A549 treated with ZK216348 at 1 μM for 4 hours (cell line): ENCODE measurements at places on chromosomes 13 and 19. TPM values are rescaled to one million over a fixed set of nuclear protein-coding genes. Genes with fewer than 3 reads are reported as not detected.

CRX gene
- total RNA-seq = not detected in 5 replicates

RNF225 gene
- total RNA-seq = not detected in 5 replicates

ECSIT gene
- total RNA-seq = 22.5 to 35.8 TPM (median 34.6 TPM) in 5 replicates

CFD gene
- total RNA-seq = 5.8 to 25.7 TPM (median 20.6 TPM) in 5 replicates

ZNF610 gene
- total RNA-seq = not detected in 5 replicates

PRR36 gene
- 0.17 to 0.59 TPM (median 0.28 TPM) in 5 replicates for total RNA-seq

SPRY2 gene
- total RNA-seq = 8.7 to 14.1 TPM (median 12.7 TPM) in 5 replicates

RDH8 gene
- total RNA-seq = 0.31 to 0.40 TPM (median 0.36 TPM) in 4 of 5 replicates, not detected in the other

VN1R4 gene
- not detected in 5 replicates for total RNA-seq

C19orf67 gene
- total RNA-seq = not detected in 5 replicates

ISOC2 gene
- 36.3 to 64.0 TPM (median 58.6 TPM) in 5 replicates for total RNA-seq

CEACAM3 gene
- not detected in 5 replicates for total RNA-seq

SERP2 gene
- total RNA-seq = not detected in 5 replicates

FAAP24 gene
- 13.9 to 16.1 TPM (median 15.6 TPM) in 5 replicates for total RNA-seq

PBX4 gene
- 1.6 to 1.8 TPM (median 1.7 TPM) in 5 replicates for total RNA-seq

DKKL1 gene
- total RNA-seq = 0.80 to 0.86 TPM in 2 of 5 replicates, not detected in the others

ZNF708 gene
- total RNA-seq = 0.55 to 1.5 TPM (median 1.1 TPM) in 5 replicates

FLT1 gene
- not detected in 5 replicates for total RNA-seq

LSM7 gene
- 135 to 172 TPM (median 154 TPM) in 5 replicates for total RNA-seq

ZNF470 gene
- total RNA-seq = 1.4 to 1.7 TPM (median 1.6 TPM) in 5 replicates

DDA1 gene
- 46.6 to 71.6 TPM (median 63.9 TPM) in 5 replicates for total RNA-seq

PDX1 gene
- total RNA-seq = 0.05 to 0.09 TPM in 2 of 5 replicates, not detected in the others

PEAK3 gene
- total RNA-seq = 0.07 TPM in 1 of 5 replicates, not detected in the others

MUC16 gene
- total RNA-seq = under 0.01 to 0.09 TPM (median 0.06 TPM) in 4 of 5 replicates, not detected in the other

IGFL4 gene
- 0.24 to 0.65 TPM (median 0.39 TPM) in 5 replicates for total RNA-seq

MICU2 gene
- total RNA-seq = 14.1 to 23.3 TPM (median 16.1 TPM) in 5 replicates

FFAR2 gene
- not detected in 5 replicates for total RNA-seq

CEP89 gene
- 40.5 to 50.9 TPM (median 47.3 TPM) in 5 replicates for total RNA-seq

ANGPTL8 gene
- total RNA-seq = not detected in 5 replicates

RNF113B gene
- total RNA-seq = not detected in 5 replicates

COX7A1 gene
- total RNA-seq = not detected in 5 replicates

SHISA7 gene
- not detected in 5 replicates for total RNA-seq

SWSAP1 gene
- 1.1 to 2.5 TPM (median 2.1 TPM) in 5 replicates for total RNA-seq

DNAJC15 gene
- total RNA-seq = 0.03 to 0.20 TPM (median 0.11 TPM) in 5 replicates

ACP5 gene
- total RNA-seq = 0.41 TPM in 1 of 5 replicates, not detected in the others

NECTIN2 gene
- 66.5 to 87.0 TPM (median 80.6 TPM) in 5 replicates for total RNA-seq

TEKTIP1 gene
- total RNA-seq = not detected in 5 replicates

GNG8 gene
- not detected in 5 replicates for total RNA-seq

ZNF526 gene
- total RNA-seq = 13.2 to 22.4 TPM (median 19.7 TPM) in 5 replicates

SIGLEC9 gene
- total RNA-seq = not detected in 5 replicates

EBI3 gene
- 1.5 to 4.8 TPM (median 3.0 TPM) in 5 replicates for total RNA-seq

SGCG gene
- total RNA-seq = not detected in 5 replicates

CEACAM21 gene
- total RNA-seq = not detected in 5 replicates

GAMT gene
- 21.9 to 46.0 TPM (median 44.9 TPM) in 5 replicates for total RNA-seq

BABAM1 gene
- 58.2 to 67.7 TPM (median 62.6 TPM) in 5 replicates for total RNA-seq

NLRP4 gene
- total RNA-seq = not detected in 5 replicates

AKT2 gene
- 113 to 193 TPM (median 182 TPM) in 5 replicates for total RNA-seq

PDE4C gene
- total RNA-seq = 0.12 to 0.99 TPM (median 0.14 TPM) in 3 of 5 replicates, not detected in the others

ZNF492 gene
- not detected in 5 replicates for total RNA-seq

KLK2 gene
- 0.27 TPM in 1 of 5 replicates, not detected in the others for total RNA-seq

PRTN3 gene
- total RNA-seq = 0.24 to 0.64 TPM (median 0.34 TPM) in 3 of 5 replicates, not detected in the others

ACTL9 gene
- total RNA-seq = not detected in 5 replicates

TBXA2R gene
- 0.74 to 1.3 TPM (median 0.90 TPM) in 5 replicates for total RNA-seq

ZNF665 gene
- total RNA-seq = not detected in 5 replicates
